HepG2 (cell line): ENCODE measurements at places on chromosomes 12 and 14.

- no peak for DNase-seq
Observed at GRCh38 chr14:55433880-55434804, 6.3 kb downstream of the TBPL2 start.

GRCh38 chr14:56905282-56905681 lies 95.0 kb upstream of the OTX2 start:
- no peak for DNase-seq

DNA sequence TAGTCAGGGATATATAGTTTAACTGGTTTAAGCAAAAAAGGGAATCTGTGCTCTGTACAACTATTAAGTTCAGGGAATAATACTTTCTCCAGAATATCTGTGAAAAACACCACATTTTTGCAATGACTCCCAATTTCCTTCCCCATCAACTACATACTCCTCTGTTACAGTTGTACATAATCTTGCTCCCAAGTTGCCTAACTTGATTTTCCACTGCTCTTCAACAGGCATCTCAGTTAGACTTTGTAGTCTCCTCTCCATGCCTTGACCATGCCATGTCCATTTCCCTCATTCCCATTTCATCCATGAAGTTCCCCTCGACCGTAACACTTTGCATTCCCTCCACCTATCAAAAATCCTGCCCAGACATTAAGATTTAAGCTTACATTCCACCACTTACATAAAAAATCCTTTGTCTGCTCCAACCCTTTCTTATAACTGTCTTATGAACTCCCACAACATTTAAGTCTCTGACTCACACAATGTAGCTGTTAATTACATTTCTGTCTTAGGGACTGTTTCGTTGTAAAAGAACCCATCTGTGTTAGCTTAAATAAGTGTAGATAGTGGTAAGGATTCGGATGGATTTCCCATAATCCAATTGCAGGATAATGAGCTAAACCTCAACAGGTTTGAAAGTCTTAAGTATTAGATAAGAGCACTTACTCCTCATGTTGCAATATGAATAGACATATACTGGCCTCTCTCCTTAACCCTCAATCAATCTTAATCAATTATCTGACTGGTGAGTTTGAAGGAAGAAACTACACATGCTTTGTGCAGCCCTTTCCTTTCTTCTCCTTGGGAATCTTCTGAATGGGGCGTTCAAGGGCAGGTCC lies 156.5 kb downstream of the PAWR start:
- no peak for DNase-seq

GRCh38 chr14:84857571-84857970 lies 672.4 kb upstream of the FLRT2 start:
- DNase-seq = no peak

DNA sequence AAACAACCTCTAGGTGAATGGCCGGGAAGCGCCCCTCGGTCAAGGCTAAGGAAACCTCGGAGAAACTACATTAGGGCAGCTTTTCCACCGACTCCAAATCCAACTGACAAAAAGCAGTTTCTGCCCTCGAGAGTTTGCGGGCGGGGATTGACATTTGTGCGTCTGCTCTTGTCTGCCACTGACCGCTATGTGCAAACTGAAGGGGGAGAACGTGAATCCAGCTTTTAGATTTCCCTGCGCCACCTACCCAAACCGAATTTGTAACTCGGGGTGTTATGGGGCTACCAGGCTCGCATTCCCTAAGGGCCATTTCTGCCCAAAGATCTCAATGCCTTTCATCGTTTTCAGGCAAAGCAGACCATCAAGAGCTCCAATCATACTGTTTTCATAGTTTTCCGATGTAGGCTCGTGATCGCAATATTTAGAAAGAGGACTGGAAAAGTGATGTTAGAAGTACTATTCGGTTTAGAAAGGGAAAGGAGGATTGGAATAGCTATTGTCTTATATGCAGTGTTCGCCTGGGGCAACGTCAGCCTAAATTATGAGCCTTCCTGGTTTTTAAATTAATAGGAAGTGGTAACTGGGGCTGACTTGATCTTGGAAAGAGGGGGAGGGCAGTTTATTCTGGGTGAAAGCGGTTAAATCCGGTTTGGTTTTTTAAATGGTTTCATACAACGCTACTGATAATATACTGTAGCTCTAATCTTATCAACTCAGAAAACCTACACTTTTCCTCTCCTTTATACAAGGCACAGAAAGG lies 45.4 kb downstream of the BCAT1 start:
- no peak for DNase-seq

- DNase-seq = no peak
Observed at GRCh38 chr12:104303538-104304151, at the start of gene EID3. Gene EID3, plus strand, starts transcription at chr12:104303739. Its CDS starts 196 bp downstream, at chr12:104303935.

DNA sequence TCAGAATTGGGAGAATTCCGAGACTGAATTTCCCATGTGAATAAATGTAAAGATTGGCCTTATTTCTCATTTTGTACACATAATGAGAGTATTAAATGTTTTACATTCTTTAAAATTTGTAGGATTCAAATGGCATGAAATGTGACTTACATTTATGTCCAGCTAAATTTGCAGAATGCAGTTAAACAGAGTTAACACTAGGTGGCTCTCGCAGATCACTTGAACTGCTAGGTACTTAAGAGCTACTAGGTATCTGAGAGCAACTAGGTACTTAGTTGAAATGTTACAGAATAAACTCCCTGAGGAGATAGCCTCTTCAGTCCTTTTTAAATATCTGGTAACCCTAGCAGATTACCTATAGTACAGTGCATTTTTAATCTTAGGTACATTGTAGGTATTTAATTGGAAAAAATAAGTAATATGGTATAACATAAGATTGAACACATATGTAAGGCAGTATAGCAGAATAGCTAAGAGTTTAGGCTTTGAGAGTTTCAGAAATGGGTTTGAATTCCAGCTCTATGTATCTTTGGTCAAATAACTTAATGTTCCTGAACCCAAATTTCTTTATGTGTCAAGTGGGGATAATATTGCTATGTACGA lies 73.8 kb downstream of the KIAA0586 start:
- peak; percentile 54 for DNase-seq

DNA sequence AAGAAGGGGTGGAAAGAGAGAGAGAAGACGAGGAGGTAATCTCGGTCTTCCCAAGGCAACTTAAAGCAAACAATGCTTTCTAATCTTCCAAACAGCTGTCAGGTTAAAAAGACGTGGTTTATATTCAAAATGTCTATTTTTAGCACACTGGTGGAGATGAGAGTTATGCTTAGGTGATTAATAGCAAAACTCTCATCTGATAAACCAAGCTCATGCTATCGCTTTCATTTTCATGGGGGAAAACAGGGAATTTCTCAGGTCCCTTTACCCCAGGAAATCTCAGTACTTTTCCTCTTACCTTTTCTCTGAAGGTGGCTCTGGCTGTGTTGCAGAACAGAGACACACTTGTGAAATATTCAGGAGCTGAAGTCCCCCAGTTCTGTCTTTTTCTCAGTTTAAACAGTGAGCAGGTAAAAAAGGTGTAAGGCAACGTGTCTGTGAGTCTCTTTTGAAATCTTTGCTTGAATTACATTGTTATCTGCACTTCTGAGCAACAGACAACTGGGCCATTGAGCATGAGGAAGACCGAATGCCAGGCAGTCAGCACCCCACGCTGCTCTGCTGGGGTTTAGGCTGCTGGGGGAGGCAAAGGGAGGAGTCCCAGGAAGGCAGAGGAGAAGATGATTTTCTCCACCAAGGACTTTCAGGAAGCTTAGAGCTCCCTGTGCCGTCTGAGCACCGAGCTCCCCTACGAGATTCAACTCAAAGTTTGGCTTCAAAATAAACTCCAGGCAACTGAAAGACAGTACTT lies 759.3 kb downstream of the BCL11B start:
- no peak for DNase-seq

DNA sequence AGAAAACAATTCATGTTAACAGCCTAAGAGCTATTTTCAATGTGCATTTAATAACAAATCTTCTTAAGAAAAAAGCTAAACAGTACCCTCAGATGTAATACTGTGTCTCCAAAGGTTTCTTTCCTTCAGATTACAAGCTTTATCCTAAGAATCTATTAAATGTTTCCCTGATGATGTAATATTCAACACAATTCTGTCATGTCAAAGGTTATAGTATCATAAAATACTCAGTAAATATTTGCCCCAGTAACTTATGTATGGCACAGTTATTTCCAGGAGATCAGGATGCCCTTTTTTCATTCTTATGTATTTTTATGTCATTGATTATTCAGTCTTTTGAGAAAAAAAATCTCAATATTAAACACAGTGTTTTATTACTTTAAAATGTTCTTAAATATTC lies 128.4 kb downstream of the KIF21A start:
- DNase-seq = no peak

DNA sequence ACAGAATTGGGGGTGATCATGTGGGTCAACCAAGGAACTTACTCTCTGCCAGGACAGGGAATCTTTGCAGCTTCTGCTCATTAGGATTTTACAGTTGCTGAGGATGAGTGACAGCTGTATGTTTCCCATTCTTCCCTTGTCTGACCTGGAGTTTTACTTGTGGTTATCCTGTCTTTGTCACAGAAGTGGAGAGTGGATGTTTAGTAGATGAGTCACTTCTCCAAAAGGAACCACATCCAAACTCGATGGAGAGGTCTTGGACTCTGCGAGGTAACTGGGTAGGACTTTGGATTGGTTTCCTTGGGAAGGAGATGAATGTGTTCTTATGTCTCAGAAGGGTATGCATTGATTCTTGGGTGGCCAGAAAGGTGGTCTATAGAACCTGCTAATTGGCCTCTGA lies 53.8 kb upstream of the USP44 start:
- no peak for DNase-seq

DNA sequence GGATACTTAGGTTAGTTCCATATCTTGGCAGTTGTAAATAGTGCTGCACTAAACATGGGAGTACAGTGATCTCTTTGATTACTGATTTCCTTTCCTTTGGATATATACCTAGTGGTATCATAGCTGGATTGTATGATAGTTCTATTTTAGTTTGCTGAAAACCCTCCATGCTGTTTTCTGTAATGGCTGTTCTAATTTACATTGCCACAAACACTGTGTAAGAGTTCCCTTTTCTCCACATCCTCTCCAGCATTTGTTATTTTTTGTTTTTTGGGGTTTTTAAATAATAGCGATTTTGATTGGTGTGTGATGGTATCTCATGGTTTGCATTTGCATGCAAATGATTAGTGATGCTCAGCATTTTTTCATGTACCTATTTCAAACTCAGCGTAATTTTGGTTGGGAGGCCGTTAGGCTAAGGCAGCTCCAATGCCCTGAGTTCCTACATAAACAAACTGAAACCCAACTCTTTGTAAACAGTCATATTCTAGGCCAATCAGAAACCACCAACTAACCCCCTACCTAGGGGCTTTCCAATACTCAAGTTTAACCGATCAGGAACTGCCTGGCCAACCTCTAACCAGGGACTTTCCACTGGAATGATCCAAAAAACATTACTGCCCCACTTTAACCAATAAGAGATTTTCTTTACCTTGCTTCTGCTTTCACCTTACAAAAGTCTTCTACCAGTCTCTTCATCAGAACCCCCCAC lies 171.6 kb downstream of the FBXL14 start:
- no peak for DNase-seq

DNA sequence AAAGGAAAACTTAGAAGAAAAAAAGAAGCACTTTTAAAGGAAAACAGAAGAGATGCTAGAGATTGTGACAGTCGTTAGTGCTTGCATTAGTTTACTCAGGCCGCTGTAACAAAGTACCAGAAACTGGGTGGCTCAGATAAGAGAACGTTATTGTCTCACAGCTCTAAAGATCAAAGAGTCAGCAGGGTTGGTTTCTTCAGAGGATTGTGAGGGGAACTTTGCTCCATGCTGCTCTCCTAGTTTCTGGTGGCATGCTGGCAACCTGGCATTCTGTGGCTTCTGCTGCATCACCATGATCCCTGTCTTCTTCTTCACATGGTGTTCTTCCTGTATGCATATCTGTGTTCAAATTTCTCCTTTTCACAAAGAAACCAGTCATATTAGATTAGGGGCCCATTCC lies 119.4 kb upstream of the PLEKHA5 start:
- peak; percentile 3 for DNase-seq

DNA sequence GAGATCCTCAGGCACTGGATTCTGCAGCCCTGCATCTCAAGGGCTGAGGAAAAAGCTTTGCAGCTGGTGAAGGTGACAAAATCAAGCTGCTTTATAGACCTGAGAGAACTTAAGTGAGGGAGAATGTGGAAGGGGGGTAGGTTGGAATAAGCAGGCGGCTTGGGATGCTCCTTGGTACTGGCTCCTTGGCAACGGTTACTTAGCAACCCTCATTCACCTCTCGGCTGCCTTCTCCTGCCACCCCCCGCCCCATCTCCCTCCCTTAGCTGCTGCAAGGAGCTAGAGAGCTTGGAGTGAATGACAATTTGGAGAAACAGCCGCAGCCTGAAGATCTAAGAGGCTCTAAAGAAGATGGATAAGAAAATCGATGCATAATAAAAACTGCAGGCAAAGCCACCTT lies 44.1 kb upstream of the CISTR start:
- no peak for DNase-seq

GRCh38 chr12:68376901-68377300 lies 44.7 kb upstream of the MDM1 start:
- no peak for DNase-seq

- no peak for DNase-seq
Observed at GRCh38 chr12:52611080-52611468, 7.3 kb downstream of the KRT73 start.
